ENCODE measurements at places on chromosomes 16 and 17.

DNA sequence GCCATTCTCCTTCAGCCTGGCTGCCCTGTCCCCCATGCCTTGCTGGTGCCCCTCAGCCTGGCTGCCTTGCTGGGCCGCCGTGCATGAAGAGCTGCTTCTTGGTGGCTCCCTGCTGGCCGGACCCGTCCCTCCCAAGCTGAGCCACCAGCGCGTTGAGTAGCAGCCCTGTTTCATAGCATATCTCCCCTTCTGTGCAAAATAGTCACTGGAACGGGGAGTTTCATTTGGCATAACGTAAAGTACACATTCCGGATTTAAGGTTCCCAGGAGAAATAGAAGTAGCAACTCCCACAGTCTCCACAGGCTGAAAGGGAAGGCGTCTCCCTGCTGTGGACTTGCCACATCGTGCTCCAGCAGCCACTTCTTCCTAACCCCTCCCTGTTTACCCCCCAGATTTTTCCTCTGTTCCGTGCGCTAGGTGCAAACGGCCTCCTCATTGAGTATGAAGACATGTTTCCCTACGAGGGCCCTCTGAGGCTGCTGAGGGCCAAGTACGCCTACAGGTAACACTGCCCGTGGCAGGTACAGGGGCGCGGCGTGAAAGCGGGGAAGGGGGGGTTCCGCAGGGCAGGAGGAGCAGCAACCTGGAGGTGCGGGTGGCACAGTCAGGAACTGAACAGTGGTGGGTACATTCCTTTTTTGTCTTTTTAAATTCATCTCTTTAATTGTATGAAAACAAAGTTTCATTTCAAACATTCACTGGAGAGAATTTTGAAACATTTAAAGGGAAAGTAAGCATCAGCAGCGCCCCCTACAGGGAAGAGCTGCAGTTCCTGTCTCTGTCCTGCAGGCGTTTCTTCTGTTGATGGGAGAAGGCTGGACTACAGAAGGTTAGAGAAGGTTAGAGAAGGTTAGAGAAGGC is 5.8 kb upstream of the OGFOD3 start:
- peak; percentile 18 for DNase-seq

DNA sequence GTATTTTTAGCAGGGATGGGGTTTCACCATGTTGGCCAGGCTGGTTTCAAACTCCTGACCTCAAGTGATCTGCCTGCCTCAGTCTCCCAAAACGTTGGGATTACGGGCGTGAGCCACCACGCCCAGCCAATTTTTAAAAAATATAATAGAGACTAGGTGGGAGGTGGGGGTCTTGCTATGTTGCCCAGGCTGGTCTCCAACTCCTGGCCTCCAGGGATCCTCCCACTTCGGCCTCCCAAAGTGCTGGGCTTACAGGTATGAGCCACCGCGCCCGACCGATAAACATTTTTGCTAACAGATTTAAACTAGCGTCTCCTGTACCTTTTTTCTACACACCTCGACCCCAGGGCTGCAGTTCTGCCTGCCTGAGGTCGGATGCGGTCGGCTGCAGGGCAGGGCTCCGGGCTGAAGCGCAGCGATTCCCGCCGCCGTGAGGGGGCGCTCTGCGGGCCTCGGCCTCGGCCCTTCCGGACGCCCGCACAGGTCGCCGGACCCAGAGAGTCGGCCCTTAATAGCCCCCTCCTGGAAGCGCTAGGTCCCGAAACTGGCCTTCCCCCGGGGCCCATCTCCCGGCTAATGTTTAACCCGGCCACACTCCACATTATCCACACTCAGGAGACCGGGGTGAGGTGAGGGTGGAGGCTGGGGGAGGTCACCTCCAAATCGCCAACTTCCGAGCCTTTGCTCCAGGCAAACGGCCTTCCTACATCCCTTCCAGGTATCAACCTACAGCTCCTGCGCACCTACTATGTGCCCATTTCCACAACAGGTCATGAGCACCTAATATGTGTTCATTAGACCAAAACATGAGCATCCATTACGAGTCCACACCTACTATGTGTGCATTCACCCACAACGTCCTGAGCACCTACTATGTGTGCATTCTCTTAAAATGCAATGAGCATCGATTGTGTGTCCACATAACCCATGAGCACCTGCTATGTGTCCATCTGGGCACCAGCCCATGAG is 2.0 kb upstream of the GLIS2 start:
- DNase-seq = no peak

- DNase-seq = no peak
These were observed 286.1 kb downstream of the IRF8 start for GRCh38 chr16:86185089-86185488.

- peak; percentile 34 for DNase-seq
These were observed 79.1 kb upstream of the C16orf82 start for GRCh38 chr16:26987597-26988010.

DNA sequence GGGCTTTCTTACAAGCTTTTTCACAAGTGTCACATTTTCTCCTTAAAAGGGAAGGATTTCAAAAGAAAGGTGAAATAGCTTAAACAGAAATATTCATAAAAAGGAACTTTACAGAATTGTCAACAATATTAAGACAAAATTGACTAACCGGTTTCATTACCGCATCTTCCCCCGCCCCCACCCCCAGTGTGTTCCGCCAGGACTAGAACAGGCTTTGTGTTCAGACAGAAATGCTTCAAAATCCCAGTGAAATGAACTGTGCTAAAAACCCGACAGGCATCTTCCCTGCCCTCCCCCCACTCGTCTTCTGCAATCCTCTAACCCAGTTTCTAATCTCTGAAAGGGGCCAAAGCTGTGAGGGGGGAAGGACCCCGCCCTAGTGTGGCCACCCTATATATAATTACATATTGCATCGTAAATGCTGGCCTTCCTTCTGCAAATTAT is 990 bp upstream of the ROGDI start:
- DNase-seq = peak; percentile 22

All from fibroblast of skin of right quadriceps (primary cell).